Activated T-cell treated with anti-CD3 and anti-CD28 coated beads for 48 hours (primary cell): ENCODE measurements at places on chromosomes 6 and 20.

DNA sequence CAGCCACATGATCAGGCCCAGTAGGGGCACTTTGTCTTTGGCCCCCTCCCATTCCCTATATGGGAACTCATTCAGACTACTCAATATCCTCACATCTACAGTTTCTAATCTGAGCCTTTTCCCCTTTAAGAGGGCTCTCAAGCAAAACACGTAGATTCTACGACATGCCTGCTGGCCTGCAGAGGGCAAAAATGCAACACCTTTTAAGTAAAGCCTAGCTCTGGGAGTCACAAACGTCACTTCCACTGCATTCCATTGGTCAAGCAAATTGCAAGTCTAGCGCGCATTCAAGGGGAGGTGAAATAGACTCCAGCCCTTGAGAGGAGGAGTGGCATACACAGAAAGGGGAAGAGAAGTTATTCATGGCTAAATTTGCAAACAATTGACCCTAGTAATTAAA, 70.6 kb downstream of the CDC40 start:
- DNase-seq = no peak

DNA sequence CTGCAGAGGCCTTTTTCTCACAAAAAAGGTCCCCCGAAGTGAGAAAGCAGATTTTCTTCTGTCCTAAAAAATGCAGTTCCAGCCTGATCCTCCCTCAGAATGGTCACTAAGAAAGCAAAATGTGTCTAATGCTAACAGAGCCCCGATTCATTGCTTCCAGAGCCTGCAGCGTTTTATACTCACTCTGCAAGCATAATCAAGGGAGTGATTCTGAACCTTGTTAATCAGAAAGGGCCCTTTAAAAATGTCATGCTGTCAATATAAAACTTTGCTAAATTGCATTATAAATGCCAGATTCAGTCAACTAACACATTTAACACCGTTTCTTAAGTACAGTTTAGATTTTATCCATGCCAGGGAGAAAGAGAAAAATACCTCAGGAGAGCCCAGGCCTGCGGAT, 202.8 kb downstream of the CD83 start:
- no peak for DNase-seq

GRCh38 chr6:62390401-62390800, 104.4 kb upstream of the KHDRBS2 start:
- no peak for DNase-seq

GRCh38 chr6:3568396-3569082, 111.7 kb upstream of the SLC22A23 start:
- no peak for DNase-seq

- DNase-seq = no peak
These were observed 65.8 kb downstream of the ADTRP start for GRCh38 chr6:11712760-11713159.

- no peak for DNase-seq
These were observed 13.4 kb downstream of the LINC00237 start for GRCh38 chr20:21092806-21093205.

DNA sequence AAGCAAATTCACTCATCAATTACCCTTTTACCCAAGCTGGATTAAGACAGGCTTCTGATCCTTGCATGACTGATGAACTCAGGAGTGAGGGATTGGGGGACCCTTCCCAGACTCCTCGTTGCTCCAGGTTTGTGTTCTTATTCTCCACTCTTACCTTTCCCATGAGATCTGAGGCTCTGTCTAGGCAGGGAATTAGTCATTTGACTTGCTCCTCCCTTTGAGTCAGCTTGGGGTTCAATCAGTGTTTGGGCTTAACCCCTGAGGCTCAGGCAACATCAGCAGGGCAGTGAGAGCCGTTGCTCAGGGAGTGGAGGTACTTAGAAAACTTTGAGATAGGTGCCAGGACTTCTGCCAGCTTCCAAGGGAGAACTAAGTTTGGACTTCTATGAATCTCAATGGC, 20.7 kb upstream of the TOX2 start:
- DNase-seq = no peak

DNA sequence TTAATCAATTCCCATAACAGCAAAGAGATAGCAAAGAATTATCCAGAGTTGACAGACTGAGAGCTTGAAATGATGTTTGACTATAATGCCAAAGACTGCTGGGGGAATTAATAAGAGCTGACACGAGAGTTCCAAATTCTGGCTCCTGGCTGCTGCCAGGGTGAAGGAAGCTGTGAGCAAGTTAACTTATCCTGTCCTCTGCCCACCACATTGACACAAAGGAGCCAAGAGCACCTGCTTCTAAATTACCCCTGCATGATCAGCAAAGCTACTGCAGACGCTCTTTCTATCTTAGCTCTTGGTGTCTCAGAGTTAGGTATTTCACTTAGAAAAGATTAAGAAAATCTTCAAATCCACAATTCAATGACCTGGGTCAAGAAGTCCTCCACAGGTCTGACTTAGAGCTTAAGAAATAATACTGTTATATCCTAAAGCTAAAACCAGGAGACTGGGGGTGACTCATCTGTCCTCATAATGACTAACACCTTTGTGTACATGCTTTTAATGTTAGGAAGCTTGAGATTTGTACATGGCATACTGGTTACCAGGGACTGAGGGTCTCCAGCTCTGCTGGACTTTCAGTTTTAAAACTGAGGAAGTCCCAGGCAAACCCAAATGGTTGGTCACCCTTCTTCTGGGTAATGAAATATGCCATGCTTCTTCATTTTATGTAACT, 13.2 kb upstream of the FRK start:
- no peak for DNase-seq

DNA sequence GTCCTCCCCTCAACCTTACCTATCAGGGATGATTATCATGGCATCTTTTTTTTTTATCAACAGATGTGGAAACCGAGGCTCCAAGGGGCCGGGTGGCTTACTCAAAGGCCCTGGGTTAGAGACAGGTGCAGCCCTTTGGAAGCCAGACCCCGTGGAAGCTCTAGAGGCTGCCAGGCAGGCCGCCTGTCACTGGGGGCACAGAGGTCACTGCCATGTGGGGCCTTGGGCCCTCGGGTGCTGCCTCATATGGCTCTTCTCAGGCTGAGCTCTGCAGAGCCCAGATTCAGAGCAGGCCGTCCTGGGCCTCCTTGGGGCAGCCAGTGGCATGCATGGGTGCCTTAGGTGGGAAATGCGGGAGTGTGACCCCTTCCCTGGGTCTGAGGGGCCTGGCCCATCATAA, 136.3 kb downstream of the PHACTR3 start:
- DNase-seq = no peak

- no peak for DNase-seq
These were observed 12.1 kb upstream of the SUMO4 start for GRCh38 chr6:149387779-149388512.

DNA sequence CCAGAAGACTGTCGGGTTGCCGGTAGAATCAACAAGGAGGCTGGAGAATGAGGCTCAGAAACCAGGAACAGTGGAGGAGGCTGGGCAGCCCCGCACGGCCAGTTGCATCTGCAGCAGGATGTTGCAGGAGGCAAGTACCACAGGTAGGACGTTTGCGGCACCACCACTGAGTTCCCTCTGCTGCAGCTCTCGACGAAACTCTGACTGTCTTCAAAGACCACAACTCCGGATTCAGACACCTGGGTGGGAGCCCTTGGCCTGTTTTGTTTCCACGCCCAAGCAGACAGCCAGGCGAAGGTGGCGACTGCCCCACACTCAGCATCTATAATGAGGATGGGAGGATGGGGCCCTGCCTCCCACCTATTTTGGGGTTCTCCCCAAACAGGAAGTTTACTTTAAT, 218.2 kb downstream of the ZDHHC14 start:
- no peak for DNase-seq
